ENCODE measurements at places on chromosomes 4 and X. TPM values are rescaled to one million over a fixed set of nuclear protein-coding genes. Genes with fewer than 3 reads are reported as not detected.

S100G gene
- total RNA-seq, result not detected

ETDB gene
- total RNA-seq, result not detected

CDS1 gene
- 0.17 TPM for total RNA-seq

HOPX gene
- 12.9 TPM for total RNA-seq

APOOL gene
- 14.0 TPM for total RNA-seq

SHROOM3 gene
- total RNA-seq, result 27.5 TPM

RNF212 gene
- total RNA-seq, result 4.6 TPM

NXF2B gene
- total RNA-seq, result not detected

NSDHL gene
- total RNA-seq, result 14.9 TPM

PCDH19 gene
- under 0.01 TPM for total RNA-seq

MAD2L1 gene
- total RNA-seq, result 26.3 TPM

PLAC8 gene
- not detected for total RNA-seq

CD38 gene
- 0.33 TPM for total RNA-seq

NONO gene
- total RNA-seq, result 350 TPM

TIGD4 gene
- total RNA-seq, result 0.17 TPM

PDE5A gene
- 402 TPM for total RNA-seq

CASP6 gene
- 48.9 TPM for total RNA-seq

BEX2 gene
- 0.73 TPM for total RNA-seq

PWWP3B gene
- total RNA-seq, result 0.17 TPM

BMPR1B gene
- 1.6 TPM for total RNA-seq

COX18 gene
- total RNA-seq, result 31.9 TPM

GRIA3 gene
- total RNA-seq, result 3.3 TPM

Measured in smooth muscle cell of trachea (primary cell).